ENCODE measurements at places on chromosomes 13 and 19.

- DNase-seq, result no peak
These were observed 673.7 kb upstream of the MIR17HG start for GRCh38 chr13:90673746-90674145.

DNA sequence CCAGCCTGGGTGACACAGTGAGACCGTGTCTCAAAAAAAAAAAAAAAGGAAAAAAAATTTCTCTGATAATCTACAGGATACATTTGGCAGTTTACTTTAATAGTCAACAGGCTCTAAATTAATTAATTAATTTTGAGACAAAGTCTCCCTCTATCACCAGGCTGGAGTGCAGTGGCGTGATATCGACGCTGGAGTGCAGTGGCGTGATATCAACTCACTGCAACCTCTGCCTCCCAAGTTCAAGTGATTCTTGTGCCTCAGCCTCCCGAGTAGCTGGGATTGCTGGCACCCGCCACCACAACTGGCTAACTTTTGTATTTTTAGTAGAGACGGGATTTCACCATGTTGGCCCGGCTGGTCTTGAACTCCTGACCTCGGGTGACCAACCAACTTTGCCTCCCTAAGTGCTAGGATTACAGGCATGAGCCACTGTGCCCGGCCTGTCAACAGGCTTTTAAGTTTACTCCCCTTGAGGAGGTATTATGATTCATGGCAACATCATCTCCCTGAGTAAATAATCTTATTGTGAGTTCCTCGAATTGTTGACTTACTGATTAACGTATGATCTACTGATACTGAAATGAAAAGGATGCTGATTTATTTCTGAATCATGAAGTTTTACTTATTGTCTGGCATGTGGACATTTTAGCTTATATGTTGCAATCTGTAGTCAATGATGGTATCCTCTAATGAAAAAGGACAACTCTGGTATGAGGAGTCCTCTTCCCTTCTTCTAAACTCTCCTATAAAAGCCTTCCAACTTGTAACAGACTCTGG, 21.3 kb upstream of the MTRF1 start:
- no peak for DNase-seq

GRCh38 chr19:58311345-58311865, 6.2 kb downstream of the ERVK3-1 start:
- DNase-seq, result no peak

GRCh38 chr13:79794931-79795330, 314.0 kb downstream of the NDFIP2 start:
- DNase-seq, result no peak

DNA sequence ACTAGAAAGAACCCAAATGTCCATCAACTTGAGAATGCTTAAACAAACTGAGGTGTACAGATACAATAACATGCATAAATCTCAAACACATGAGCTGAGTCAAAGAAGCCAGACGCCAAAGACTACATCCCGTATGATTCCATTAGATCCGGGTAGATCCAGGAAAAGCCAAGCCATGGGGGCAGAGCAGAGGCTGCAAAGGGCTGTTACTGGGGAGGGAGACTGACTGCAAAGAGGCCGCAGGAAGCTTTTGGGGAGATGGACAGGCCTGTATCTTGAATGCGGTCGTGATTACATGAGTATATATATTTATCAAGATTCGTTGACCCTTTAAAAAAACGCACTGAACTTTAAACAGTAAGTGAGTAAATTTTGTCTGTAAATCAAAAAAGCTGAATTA, 28.7 kb downstream of the GGACT start:
- no peak for DNase-seq

DNA sequence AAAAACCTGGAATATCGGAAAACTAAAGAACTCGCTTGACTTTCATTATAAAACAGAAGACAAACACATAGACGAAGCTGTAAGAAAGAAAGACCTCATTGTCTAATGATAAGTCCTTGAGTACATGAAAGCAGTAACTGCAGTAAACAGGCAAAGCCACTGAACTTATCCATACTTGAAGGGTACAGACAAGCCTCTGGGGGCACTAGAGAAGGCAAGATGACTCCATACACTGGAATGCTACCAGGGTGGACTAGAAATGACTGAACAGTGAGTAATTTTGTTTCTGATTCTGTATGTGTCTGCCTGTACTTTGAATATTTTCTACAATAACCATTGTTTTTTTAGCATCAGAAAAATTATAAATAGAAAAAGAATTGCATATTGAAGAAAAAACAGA, 507.9 kb downstream of the UQCRFS1 start:
- DNase-seq, result peak; percentile 86

Measured in astrocyte of the cerebellum (primary cell).